Stimulated activated CD8-positive, alpha-beta memory T cell treated with anti-CD3 and anti-CD28 coated beads, Interleukin-4, amount 100 ng/mL, for 1 hour (primary cell): ENCODE measurements at places on chromosomes 3 and 15.

- DNase-seq, result no peak
Measured at GRCh38 chr3:155553780-155554179, 191.1 kb downstream of the PLCH1 start.

DNA sequence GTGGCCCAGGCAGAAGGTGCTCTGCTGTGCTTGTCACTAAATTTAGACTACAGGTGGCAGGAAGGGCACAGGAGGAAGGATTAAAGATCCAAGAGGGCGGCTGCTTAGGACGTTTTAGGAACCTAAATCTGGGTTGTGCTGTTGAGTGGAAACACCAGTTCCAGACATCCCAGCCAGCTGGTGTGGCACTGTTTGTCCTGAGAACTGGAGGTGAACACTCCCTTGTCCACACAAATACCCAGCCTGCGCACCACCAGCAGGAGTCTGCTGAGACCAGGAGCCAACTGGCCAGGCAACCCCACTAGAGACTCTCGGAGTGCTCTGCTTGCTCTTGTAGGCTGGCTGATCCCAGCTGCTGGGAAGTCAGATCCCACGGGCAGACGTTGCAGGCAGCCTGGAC is 30.3 kb upstream of the UACA start:
- no peak for DNase-seq

DNA sequence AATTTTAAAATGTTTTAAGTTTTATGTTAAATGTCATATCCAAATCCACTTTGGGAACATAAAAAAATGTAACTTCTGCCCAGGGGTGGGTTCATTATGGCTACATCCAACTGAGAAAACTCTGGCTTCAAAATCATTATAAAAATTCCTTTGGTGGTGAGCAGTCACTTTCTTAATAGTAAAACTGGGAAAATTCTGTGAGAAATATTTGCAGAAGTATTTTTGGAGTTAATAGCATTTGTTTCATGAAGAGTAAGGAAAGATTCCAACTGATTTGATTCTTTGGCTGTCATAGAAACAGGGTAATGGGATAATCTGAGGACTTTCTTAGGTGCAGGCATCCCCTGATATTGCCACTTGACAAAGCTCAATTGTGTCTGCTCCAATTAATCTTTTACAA is 38.8 kb downstream of the CPA3 start:
- DNase-seq, result no peak

GRCh38 chr15:81095690-81096365 is 38.2 kb upstream of the CFAP161 start:
- DNase-seq, result no peak

DNA sequence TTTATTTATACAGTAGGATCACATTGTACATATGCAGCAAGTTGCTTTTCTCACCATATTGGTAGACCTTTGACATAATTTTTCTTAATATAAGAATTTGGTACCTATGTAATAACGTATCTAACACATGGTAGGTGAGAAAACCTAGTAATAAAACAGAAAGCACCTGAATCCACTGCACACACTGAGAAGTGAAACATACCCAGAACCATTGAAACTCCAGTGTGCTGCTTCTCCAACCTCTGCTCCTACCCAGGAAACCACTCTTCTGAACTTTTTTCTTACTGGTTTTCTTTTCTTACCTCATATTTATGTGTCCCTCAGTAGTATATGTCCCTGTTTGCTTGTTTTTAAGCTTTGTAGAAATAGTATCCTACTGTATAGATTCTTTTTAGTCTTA is 293.0 kb downstream of the UBE2E2 start:
- DNase-seq, result no peak

- DNase-seq, result no peak
Measured at GRCh38 chr3:63960048-63960711, 48.0 kb upstream of the SCAANT1 start.

DNA sequence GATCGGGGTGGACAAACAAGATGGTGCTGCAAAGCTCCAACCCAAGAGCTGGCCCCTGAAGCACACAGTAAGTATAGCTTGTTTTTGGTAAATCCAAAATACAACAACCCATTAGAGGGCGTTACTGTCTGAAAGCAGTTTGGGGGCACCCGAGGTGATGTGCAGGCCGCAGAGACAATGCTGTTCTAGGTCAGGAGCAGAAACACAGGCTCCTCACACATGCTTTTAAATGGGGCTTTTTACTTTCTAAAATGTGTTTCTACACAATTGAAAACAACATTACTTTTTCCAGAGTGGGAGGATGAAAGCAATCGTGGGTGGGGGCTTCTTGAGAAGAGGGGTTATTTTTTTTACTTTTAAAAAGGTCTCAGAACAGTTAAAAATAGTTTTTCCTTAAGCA is 1029.3 kb upstream of the CFAP20DC start:
- DNase-seq, result no peak
